ENCODE measurements at places on chromosomes 4 and X.

DNA sequence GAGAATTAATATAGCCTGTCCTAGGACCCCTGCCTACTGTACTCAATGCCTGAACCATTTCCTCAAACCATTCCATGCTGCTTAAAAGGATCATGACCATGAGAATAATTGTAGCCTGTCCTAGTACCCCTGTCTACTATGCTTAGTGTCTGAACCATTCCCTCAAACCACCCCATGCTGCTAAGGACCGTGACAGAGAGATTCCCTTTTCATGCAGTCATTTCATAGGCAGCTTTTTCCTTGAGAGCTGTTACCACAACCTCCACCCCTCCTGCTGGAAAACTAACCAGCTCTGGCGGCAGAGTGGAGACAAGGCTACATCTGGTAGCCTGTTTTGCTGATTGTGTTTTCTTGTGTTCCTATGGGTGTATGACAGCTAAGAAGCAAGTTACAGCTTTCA is 174.9 kb upstream of the SMARCAD1 start:
- DNase-seq, result no peak

- DNase-seq, result no peak
These were observed 91.0 kb upstream of the CENPE start for GRCh38 chr4:103289186-103289585.

DNA sequence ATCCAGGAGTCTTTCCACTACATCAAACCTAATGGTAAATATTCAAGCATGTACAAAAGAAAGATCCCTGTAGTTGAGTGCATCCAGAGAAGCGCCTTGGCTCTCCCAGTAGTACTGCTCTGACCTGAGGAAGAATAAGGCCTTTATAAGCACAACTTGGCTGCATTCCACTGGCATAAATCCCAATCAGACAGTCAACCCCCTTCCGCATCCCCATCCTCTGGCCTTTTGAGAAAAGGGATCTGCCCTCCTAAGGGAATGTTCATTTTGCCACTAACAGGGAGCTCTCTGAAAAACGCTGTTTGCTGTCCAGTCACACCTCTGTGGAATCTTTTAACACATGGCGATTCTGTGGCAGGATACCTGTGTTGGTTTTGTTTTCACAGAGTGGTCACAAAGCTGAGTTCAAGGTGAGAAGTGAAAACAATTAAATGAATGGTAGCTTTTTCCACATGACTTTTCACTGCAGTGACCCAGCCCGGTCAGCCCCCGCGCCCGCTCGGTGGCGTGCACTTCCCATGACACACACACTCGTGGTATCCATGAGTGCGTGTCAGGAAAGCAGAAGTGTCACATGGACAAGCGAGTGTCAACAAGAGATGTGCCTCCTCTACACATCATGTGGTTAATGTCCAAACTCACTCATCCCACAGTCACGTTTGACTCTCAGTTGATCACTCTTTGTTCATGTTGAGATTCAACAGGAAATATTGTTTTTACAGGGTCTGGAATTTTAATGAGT is 112.2 kb upstream of the ENPP6 start:
- peak; percentile 82 for DNase-seq

DNA sequence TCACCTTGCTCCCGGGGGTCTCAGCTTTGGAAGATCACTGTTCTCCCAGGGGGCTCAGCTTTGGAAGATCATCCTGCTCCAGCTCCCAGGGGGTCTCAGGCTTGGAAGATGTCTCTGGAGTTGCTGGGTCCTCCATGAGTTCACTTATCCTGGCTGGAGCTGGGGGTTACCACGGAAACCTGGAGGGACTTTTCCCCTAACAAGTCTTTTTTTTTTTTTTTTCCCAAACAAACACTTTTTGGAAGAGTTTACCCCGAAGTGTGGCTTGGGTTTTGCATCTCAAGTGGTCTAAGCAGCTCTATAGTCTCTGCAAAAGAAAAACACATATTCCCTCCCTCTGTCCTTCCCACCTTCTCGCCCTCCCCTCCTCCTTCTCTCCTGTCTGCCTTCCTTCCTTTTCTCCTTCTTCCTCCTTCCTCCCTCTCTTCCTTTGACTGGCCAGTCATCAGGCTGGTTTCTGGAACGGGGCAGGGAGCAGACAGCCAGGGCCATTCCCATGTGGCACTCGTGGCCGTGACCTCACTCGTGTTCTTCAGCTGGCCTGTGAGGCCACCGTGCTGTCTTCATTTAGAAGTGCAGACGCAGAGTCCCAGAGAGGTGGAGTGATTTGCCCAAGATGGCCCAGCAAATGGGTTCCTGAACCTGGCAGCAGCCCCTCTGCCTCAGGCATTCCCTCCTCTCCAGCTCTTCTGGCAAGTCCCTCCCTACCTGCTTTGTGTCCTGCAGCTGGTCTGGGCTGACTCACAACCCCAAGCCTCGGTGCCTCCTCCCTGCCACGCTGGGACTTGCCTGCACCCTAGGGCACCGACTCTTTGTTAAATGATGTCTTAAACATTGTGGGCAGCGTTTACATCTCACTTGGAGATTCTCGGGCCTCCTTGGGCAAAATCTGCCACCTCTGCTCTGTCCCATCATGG is 25.9 kb upstream of the HMX1 start:
- no peak for DNase-seq

DNA sequence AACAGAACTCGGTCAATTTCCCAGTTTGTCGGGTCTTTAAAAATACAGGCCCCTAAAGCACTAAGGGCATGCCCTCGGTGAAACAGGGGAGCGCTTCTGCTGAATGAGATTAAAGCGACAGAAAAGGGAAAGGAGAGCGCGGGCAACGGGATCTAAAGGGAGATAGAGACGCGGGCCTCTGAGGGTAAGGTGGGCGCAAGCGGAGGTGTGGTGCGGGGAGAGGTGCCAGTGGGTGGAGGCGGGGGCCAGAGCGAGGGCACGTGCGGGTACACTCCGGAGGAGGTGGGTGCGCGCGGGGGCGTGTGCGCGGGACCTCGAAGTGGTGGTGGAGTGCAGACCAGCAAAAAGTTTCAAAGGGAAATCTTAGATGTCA is 787 bp upstream of the TET2 start:
- peak; percentile 23 for DNase-seq

DNA sequence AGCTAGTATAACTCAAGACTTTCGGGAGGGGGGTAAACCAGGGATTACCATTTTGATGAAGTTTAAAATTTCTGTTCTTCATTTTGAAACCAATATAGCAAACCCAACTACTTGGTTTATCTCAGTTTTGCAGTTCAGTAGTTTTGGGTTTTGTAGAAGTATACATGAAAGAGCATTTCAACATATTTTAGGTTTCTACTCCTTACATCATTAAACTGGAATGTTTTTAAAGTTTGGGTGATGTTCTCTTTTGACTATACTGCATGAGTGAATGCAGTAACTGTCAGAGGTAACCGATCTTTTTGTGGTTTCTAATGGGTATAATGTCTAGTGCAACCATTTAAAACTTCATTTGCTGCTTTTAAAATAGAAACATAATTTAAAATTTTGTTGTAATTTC is 248.3 kb upstream of the MAD2L1 start:
- no peak for DNase-seq

DNA sequence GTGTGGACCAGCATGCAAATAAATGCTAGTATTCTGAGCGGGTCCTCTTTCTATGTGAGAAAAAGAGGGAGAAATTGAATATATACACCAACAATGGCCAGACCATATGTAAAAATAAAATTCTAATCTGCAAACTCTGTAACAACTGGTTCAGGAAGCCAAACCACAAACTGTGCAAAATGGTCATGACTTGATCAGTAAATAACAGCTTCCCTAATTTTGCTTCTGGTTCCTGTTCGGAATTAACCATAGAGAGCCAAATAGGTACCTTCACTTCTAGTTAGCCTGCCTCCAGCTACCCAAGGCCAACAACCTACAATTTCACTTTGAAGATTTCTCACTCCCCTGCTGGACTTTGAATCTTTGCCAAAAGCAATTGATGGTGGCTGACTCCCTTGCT is 1313.2 kb downstream of the ADGRL3 start:
- DNase-seq, result no peak

All from CD4-positive, alpha-beta T cell treated with Interferon gamma for 1 hour (primary cell).